ENCODE measurements at places on chromosomes 2 and 18.

- DNase-seq = no peak
Measured at GRCh38 chr2:142983174-142983573, 105.7 kb downstream of the KYNU start.

DNA sequence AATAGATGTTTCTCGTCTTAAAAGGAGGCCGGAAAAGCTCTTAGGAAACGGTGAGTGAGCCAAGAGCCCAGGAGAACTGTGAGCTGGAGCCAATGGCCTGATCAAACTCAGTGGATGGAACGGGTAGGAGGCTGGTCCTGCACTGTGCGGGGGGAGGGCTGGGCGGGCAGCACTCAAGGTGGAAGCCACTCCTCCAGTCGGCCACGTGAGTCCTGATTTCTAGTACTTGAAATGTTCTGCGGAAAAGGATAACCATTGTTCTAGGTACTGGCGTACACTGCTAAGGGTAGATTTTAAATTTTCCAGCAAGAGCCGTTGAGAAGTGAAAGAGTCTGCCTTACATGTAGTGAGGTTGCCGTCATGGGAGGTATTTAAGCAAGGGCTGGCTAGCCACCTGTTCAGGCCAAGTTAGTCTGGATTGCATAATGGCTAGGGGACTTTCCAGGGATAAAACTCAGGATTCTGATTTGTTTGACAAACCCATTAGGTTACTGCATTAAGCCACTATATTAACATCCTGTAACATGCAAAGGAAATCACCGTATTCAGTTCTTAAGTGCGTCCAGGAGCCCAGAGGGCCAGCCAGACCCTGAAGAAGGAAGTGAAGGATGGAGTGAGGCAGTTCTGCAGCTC is 51.3 kb upstream of the ODC1 start:
- no peak for DNase-seq

DNA sequence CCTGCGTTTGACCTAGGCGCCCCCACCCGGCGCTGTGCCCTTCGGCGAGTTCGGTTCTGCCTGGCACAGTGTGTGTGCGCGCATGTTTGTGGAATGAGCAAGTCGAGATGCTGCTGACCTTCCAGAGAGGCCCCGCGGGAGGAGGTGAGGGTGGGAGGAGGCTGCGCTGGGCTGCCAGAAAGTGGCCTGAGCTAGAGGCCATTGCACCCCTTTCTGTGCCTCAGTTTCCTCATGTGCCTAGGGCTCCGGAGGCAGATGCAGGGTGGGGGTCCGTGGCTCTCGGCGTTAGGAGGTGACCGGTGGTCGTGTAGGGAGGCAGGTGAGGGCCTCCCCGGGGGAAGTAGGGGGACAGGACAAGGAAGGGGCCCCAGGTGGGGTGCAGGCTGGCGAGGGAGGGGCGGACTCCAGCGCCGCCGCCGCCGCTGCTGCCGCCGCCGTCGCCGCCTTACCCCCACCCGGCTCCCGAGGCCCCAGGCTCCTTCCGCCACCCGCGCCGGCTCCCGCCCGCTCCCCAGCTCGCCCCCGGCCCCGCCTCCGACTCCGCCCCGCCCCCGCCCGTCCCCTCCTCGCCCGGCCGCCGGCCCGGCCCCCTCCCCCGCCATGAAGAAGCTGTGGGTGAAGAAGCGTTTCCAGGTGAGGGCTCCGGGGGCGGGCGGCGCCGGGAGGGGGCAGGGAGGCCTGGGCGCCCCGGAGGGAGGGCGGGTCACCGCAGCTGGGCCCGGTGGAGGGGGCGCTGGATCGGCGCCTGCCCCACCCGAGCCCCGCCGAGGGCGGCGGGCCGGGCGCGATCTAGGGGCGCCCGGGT is 7.0 kb downstream of the SPEG start:
- peak; percentile 31 for DNase-seq

- DNase-seq = no peak
Measured at GRCh38 chr2:237701033-237701858, 73.9 kb downstream of the LRRFIP1 start.

DNA sequence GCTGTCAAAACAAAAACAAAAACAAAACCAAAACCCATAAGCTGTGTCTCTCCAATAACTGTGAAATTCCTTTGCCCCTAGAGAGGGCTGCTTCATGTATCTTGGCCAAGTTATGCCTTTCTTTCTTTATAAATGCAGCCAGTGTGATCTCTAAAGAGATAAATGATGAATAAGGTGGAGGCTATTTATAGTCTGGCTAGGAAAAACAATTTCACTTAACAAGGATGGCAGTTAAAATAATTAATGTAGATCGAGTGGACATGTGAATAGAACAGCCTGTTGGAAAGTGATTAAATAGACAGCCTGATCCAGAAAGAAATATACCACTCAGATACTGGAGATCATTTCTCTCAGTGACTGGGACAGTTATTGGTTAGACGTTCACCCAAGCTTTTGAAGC is 1666.9 kb upstream of the CELF4 start:
- no peak for DNase-seq

DNA sequence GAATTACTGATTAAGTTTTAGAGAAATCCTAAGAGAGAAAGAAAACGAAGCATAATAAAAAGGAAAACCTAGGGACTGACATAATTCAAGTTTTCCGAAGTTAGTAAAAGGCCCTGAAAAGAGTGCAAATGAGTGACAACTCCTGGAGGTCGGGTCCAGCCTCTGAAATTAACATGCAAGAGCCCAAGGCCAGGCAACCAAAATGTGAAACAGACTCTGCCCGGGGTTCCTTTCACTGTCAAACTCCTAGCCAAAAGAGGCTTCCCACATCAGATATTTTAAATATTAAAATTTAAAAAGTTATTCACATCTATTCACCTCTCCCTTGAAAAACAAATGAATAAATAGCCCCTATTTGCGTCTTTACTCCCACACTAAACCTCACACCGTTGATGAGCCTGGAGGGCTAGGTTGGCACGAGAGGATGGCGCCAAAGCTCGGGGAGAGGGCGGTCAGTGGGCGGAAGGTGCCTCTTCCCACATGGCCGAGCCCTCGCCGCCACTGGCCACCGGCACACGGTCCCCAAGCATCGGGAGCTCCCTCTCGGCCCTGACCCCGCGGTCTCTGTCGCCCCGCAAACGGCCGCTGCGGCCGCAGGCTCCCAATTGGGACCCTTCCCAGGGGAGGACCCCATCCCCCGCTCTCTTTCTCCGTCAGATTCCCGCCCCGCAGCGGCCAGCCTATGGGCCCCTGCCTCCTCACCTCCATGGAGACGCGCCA is 630 bp downstream of the PPM1G start:
- no peak for DNase-seq

- DNase-seq = no peak
Measured at GRCh38 chr2:216657980-216658379, 24.8 kb downstream of the IGFBP2 start.

DNA sequence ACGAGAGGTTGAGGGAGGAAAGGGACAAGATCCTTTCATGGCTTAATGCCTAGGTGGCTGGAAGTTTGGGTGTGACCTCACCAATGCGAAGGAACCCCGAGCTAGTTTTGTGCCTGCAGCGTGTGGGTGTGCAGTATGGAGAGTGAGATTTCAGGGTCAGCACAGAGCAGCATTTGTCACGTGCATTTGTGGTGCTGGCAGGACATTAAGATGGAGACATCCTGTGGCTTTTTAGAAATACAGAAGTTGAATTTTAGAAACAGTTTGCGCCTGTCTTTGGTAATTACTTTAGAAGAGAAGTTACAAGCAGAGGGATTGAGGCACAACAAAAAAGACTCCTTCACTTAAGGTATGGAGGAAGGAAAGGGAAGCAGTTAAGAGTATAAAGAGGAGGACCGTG is 258.2 kb upstream of the THUMPD2 start:
- DNase-seq = no peak

DNA sequence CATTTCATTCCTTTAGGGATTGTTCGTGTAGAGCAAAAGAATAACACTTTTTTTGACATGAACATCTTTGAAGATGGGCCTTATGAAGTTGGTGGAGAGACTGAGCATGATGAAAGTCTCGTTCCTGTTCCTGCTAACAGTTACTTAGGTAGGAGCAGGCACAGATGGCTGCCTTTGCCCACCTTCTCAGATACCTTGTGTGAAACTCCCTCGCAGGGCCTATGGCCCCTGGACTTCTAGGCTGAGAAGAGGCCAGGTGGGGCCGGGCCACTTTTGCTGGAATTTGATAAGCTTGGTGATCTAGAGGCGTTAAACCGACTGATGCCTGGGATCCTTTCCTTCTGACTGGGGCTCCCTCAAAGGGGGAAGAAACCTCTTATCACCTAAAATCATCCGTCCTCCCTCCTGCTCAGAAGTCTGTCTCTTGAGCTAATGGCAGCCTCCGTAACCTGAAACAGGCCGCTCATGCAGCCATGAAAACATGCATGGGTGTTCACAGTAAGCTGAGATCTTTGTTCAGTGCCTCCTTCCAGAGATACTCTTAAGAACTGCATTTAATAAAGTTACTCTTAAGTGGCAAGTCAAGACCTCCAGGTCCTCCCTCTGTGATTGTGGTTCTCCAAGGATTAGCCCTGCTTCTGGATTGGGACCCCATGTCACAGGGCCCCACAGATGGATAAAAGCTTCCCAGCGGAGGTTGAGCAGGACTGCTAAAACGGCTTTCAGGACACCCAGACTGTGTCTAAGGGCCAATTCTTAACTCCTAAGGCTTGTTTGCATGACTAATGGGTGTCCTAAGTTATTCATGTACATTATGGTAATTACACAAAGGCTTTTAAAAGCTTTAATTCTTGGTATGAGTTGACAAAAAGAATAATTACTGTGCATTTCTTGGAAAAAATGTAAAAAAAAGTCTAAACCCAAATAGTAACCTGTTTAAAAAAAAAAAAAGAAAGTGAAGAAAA is 43.9 kb downstream of the ITGA6 start:
- no peak for DNase-seq

DNA sequence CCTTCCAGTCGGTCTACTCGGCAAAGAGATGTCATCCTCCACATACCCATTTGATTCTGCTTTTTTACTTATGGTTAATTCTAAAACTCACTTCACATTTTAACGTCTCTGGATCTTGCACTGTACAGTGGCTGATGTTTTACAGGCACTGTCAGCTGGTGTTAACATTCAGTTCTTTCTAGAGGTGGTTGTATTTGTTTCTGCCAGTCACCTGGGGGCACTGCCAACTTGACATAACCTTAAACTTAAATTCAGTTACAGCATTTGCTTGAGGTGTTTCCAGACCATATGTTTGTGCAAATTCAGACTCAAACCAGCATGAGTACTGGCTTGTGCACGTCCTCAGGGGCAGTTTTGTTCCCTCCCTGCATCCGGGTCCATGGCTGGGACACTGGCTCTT is 5.3 kb upstream of the TMEM185B start:
- no peak for DNase-seq

DNA sequence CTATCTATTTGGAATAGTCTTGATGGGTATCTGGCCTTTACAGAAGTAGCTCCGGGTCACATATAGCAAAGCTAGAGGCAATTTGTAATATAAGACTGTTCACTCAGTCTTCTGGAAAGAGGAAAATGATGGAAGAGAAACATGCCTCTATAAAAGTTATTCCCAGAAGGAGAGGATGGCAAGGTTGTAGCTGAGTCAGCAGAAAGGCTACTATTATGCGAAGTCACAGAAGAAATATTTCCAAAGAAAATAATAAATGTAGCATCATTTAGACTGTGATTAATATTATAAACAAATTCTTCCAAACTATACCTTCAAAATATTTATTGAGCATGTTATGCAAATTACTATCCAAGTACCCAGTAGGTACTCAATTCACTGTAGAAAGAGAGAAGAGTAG is 1027.7 kb upstream of the TMEFF2 start:
- DNase-seq = no peak

DNA sequence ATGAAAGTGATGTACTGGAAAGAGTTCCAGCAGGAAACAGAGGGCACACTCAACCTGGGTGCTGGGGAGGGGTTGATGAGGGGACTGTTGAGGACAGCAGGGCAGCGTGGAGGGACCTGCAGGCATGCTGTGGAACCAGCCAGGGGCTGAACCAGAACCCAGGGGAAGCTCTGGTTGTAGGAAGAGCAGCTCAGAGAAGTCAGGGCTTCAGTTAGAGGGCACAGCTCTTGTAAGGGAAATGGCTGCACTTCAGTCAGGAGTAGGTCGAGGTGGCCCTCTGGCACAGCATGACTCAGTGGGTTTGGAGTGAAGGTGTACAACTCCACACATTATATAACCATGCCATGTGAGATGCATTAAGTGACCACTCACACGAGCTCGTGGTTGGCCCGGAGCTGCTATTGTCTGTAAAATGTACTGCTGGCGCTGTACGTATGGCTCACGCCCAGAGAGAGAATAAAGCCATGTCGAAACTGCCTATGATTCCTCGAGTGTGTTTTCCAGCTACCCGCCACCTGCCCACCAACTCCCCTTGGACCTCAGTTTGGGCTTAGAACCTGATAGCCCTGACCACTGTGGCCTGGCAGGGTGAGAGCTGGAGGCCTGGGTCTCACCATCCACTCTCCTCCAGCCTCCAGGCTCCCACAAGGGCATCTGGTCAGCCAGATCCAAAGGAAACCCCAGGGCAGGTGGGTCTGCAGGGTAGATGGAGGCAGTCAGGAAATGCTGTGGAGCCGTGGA is 136.5 kb upstream of the HS6ST1 start:
- DNase-seq = no peak

DNA sequence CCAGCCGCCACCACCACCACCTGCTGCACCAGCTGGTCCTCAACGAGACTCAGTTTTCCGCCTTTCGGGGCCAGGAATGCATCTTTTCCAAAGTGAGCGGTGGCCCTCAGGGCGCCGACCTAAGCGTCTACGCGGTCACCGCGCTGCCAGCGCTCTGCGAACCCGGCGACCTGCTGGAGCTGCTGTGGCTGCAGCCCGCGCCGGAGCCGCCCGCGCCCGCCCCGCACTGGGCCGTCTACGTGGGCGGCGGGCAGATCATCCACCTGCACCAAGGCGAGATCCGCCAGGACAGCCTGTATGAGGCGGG is 1.6 kb downstream of the LRATD1 start:
- DNase-seq = no peak

GRCh38 chr2:219886615-219887014 is 259.2 kb downstream of the SLC4A3 start:
- no peak for DNase-seq

DNA sequence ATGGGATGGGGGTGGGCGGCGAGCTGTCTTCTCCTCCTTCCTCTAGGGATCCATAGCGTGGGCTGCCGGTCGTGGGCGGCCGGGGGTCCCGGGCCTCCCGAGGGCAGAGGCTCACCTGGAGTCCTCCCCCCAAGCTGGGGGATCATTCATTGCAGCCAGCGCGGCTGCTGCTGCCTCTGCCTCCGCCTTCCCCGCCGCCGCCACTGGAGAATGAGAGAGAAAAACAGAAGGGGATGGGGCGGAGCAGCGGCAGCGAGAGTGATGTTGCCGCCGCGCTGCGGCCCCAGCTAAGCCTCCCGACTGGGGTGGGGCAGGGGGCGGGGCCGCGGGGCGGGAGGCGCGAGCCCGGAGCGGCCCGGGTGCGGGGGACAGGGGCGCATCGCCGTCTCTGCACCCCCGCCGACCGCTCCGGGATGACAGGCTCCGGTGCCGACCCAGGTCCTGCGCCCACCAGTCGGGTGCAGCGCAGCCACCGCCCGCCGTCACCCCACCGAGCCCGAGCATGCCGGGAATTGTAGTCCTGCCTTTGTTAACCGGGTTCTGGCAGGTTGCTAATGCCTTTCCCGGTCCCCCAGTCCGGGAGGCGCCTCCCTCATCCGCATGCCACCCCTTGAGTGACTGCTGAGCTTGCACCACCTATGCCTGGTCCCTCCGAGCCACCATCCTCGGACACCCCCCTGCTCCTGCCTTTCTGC is at the start of gene KIF3C:
Gene KIF3C (minus strand): TSS at position 225 of the 695 bp plus-strand sequence. CDS start 580 bp downstream, outside the sequence.
- peak; percentile 60 for DNase-seq

- no peak for DNase-seq
Measured at GRCh38 chr2:189629531-189630453, 31.5 kb upstream of the ASNSD1 start.

GRCh38 chr2:152278526-152278925 is 56.4 kb upstream of the FMNL2 start:
- DNase-seq = no peak

- DNase-seq = no peak
Measured at GRCh38 chr2:235544689-235544969, 50.8 kb downstream of the AGAP1 start.

Data from stimulated activated CD4-positive, alpha-beta T cell treated with anti-CD3 and anti-CD28 coated beads, Interleukin-2, amount 100 ng/mL, for 48 hours (primary cell).